ENCODE measurements at places on chromosomes 2 and 18.
A peak's percentile ranks its signal among the peaks of the same experiment; 100 is the strongest.

DNA sequence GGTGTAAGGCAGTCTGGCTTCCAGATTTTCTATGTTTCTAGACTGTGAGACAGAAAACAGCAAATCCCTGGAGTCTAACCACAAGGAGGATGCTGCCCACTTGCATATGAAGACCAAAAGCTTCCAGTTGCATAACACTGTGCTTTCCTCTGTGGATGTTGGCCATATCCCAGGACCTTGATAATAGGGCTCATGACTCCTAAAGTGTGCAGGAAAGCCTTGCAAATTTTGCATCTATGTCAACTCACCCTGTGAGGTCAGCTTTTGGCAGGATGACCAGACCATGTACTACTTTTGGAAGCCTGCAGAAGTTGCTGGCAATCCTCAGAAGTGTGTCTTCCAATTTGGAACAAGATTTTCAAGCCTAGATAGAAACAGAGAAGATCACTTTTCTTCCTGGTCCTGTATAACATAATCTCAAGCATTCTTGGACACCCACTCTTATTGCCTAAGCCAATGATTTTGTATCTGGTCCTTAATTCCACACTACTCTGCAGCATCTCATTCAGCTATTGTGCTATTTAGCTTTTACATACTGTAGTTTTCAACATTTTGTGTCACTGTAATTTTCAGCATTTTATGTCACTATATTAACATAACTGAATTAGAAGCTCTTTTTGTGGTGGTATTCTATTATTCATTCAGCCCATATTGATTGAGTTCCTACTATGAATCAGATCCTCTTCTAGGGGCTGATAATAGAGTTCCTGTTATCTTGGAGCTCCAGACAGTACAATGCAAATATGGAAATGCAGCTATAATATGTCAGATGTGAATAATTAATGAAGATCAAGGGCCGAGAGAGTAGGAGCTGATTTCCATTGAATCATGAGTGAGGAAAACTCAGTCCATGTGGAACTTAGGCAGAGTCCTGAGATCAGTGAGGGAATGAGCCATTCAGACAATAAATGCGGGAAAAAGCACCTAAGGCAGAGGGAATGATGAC, 85.3 kb upstream of the RAB27B start:
- no peak for DNase-seq

DNA sequence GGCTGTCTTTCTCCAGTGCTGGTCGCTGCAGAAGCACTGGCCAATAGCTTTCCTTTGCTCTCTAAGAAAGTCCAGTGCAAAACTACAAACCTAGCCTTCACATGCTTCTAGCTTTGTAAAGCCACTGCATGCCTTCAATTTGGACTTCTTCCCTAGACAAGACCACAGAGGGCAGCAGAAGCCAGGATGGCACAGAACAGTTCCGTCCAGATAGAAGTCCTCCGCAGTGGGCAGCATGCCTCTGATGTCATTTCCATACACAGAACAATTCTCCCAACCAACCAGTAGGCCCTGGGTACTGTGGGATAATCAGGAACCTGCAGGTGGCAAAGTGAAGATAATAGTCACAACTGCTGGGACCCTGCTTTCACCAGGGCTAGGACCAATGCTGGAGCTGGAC, 3.3 kb downstream of the ST6GAL2 start:
- no peak for DNase-seq

- no peak for DNase-seq
Observed at GRCh38 chr2:144643537-144644336, 123.8 kb upstream of the ZEB2 start.

DNA sequence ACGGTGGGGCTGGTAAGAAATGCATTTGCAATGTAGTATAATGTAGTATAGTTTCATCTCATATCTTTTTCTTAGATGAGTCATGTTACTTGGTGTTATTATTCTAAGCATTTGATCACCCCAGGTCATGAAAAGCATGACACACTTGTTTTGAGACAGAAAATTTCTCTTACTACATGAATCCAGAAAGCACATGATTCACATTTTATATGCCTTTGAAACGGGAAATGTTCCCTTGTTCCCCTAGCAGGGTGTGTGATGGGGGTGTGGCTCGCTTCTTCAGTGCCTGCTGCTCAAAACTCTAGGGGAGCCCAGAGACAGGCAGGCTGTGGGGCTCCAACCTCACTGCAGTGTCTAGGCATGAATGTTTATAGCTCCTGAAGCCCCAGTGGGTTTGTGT, 116.0 kb upstream of the RAB27B start:
- no peak for DNase-seq

GRCh38 chr2:72694715-72695496, 130.9 kb downstream of the EXOC6B start:
- DNase-seq: peak; percentile 66

- DNase-seq: no peak
Observed at GRCh38 chr2:15385184-15385583, 175.9 kb downstream of the NBAS start.

GRCh38 chr18:48038636-48039035, 108.2 kb upstream of the SMAD2 start:
- DNase-seq: no peak

DNA sequence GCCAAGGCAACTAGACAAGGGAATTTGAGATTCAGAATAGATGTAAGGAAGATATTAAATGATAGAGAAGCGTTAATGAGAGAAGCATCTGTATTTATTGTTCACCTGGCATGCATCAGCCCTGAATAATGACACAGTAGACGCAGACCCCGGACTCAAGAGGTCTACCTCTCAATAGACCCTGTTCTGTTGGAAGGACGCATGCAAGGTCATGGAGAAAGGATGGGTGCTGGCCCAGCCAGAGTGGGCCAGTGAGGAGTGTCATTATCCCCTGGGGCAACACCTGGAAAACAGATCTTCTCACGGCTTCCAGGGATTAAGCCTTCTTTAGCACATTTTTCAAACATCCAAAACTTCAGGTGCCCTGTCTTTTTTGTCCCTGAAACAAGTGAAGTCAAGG, 461.0 kb downstream of the EIPR1 start:
- no peak for DNase-seq

GRCh38 chr2:210477496-210477895, 937 bp upstream of the LANCL1 start:
- no peak for DNase-seq

DNA sequence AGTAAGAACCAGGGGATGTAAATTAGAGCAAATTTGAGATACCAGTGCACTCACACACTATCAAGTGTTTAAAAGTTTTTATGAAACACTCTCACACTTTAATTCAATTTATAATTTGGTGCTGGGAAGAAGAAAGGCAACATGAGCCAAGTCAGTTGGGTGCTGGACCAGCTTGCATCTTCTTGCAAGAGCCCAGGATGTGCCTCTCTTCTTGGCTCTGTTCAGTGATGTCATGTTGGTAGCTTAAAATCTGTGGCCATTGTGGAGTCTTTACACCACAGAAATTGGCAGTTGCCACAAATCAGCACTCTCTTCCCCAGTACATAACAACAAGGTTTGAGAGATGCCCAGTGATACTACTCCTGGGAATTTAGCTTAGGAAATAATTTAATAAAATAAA, 38.2 kb downstream of the IL1R2 start:
- no peak for DNase-seq

DNA sequence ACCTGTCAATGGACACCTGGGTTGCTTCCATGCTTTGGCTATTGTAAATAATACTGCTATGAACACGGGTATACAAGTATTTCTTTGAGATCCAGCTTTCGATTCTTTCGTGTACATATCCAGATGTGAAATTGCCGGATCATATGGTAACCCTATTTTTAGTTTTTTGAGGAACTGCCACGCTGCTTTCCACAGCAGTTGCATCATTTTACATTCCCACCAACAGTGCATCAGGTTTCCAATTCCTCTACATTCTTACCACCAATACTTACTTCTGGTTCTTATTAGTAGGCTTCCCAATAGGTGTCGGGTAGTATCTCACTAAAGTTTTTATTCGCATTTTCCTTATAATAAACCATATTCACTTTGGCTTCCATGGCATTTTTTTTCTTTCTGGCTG, 69.6 kb downstream of the PID1 start:
- DNase-seq: no peak

- DNase-seq: no peak
Observed at GRCh38 chr18:31738460-31739407, 21.9 kb downstream of the SLC25A52 start.

GRCh38 chr2:236402033-236402790, 138.0 kb upstream of the ASB18 start:
- DNase-seq: no peak

DNA sequence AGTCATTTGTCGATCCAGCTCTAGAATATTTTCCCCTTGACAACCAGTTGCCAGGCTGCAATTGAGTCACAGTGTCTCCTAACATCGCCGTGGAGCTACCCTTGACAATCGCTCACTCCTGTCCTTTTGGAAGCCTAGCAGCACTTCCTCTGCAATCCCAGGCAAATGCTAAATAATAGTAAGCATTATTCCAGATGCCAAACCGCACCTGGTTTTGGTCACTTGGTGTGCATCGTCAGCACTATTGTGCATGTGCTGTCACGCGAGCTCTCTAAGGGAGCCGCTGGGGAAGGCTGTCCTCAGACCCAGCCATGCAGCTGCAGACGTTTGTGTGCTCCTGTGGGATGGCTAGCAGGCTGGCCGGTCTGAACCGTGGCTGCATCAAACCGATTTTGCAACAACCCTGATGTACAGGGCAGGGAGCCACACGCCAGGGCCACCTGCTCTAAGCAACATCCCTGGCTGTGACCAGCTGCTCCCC, 549.5 kb upstream of the ID2 start:
- DNase-seq: peak; percentile 36

DNA sequence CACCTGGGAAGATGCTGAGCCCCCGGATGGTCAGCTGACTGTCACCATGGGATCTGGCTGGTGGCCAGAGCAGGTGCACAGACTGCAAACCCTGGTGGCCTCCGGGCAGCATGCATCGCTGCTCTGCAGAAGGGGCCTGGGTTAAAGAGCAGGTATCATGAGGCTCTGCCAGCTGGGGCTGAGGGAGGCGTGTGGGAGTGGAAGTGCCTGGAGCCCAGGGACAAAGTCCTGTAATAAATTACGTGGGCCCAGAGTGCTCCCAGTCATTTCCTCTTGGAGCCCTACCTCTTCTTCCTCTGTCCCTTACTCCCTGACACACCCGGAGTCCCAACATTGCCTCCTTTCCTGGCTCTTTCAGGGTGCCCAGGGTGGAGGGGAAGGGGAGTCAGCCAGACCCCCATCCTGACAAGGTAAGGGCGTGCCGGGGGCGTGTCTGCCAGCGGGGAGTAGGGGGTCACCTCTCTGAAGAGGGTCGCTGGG, at the start of gene MYO7B:
Gene MYO7B (plus strand): TSS at position 262 of the 480 bp plus-strand sequence. CDS start 24,040 bp downstream, outside the sequence.
- peak; percentile 3 for DNase-seq

DNA sequence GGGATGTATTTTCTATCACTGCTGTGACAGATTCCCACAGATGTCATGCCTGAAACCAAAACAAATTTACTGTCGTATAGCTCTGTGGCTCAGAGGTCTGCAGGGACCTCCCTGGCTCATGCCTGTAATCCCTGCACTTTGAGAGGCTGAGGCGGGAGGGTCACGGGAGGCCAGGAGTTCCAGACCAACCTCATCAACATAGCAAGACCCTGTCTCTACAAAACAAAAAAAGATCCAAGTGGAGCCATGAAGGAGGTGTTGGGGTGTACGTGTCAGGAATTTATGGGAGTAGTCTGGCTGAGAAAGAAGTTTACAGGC, 51.0 kb upstream of the FAHD2A start:
- DNase-seq: no peak

GRCh38 chr2:128289439-128289838, 29.2 kb downstream of the HS6ST1 start:
- DNase-seq: no peak

- no peak for DNase-seq
Observed at GRCh38 chr2:31256611-31257382, 22.8 kb downstream of the EHD3 start.

DNA sequence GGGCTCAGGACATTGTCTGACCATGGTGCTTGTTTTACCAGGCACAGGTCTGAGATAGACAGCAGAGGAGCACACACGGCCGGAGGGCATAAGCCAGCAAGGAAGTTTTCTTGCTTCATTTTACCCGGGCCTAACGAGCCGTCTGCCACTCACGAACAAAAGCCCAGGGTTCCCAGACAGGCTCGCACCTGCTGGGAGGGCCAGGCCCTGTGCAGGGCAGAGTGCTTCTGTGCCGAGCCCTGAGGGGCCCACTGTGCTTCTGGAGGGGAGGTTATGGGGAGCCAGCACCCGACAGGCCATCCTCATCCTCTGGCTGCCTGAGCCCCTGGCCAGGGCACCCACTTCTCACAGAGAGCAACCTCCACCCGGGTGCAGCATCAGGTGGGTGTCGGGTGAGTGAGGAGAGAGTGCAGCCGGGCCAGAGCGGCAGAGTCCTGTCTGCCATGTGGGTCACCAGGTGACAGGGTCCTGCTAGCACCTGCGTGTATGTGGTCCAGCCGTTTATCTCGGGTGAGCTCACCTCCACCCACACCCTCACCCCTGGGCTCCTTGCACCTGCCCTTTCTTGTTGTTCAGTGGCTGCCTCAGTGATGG, 297.9 kb downstream of the NDUFA10 start:
- DNase-seq: no peak

GRCh38 chr2:49032126-49032525, 122.2 kb downstream of the FSHR start:
- no peak for DNase-seq

DNA sequence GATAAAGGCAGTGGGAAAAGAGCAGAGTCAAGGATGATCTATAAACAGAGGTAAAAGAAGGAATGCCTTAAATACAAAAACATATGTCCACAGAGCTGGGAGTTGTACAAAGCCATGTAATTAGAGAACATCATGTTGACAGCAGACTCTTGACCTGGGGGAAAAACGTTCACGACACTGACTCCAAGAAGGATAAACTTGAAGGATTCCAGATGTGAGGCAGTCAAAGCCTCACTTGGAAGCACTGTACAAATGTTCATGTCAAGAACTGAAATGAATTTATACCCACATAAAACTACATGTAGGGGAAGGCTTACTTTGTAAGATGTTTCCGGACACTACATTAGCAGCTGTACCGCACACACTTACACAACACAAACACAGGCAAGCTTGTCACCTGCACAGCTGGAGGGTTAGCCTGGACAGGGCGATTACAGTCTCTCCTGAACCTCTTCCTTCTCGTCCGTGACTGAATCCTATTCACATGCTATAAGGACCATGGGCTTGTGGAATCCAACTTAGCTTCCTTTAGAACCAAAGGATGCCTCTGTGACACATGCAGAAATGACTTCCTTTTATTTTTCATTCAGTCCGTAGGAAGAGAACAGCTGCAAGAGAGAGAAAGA, 88.6 kb downstream of the SH3YL1 start:
- no peak for DNase-seq

- no peak for DNase-seq
Observed at GRCh38 chr2:177188482-177189469, 23.8 kb upstream of the HNRNPA3 start.

DNA sequence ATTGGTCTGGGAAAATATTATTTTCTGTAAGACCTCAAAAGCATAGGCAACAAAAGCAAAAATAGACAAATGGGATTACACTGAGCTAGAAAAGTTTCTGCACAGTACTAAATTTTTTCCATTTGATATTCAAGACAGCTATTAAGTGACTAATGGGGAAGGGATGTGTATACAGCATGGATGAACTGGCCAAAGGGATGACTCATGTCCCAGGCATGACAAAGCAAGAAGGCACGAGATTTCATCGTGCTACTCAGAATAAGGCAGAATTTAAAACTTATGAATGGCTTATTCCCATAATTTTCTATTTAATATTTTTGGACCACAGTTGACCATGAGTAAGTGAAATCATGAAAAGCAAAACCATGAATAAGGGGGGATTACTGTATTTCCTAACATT, 1250.1 kb upstream of the GYPC start:
- DNase-seq: no peak
